ENCODE measurements at places on chromosomes 16 and 17.
A peak's percentile ranks its signal among the peaks of the same experiment; 100 is the strongest.

DNA sequence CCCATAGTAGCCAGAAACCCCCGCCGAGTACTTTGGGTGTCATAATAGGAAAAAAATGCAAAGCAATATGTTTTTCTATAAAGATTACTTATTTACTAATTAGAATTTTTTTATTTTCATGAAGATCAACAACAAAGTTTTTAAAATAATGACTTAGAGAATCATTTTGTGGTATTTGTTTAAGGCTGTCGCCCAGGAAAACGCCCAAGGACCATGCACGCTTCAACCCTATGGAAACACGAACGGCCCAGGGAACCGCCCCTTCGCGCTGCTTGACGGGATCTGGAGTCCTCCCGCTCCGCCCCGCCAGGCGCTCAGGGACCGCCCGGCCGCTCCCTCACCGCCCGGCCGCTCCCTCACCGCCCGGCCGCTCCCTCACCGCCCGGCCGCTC lies 408 bp upstream of the KPNA2 start:
- DNase-seq: peak; percentile 93

GRCh38 chr17:57545731-57546342 lies 199.3 kb downstream of the CCDC182 start:
- no peak for DNase-seq

- DNase-seq: no peak
Measured at GRCh38 chr16:87409781-87410180, 17.6 kb downstream of the MAP1LC3B start.

DNA sequence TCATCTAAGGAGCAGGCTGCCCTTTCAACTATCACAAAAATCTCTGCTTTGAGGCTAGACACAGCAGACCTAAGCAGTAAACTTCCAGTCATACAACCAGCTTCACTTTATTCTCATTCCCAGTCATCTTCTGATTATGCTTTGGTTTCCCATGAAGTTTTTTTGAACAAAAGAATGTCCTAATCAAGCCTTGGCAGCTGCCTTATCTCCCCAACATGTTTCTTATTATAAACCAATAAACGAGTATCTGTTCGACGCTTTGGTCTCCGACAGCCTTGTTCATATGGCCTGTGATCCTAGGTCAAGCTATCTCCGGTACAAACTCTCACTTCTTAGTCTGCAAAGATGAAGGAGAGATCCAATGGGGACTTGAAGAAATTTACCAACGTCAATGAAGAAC lies 47.4 kb upstream of the CDYL2 start:
- no peak for DNase-seq

GRCh38 chr17:41772218-41772585 lies 14.3 kb downstream of the JUP start:
- no peak for DNase-seq

- DNase-seq: no peak
Measured at GRCh38 chr16:25523183-25523582, 168.6 kb upstream of the HS3ST4 start.

- peak; percentile 39 for DNase-seq
Measured at GRCh38 chr16:72876221-72876620, 171.7 kb downstream of the ZFHX3 start.

GRCh38 chr16:55047331-55047730 lies 116.7 kb downstream of the IRX5 start:
- no peak for DNase-seq

- no peak for DNase-seq
Measured at GRCh38 chr17:56867948-56868376, 34.0 kb downstream of the DGKE start.

- no peak for DNase-seq
Measured at GRCh38 chr17:72587156-72587555, 466.3 kb downstream of the SOX9 start.

DNA sequence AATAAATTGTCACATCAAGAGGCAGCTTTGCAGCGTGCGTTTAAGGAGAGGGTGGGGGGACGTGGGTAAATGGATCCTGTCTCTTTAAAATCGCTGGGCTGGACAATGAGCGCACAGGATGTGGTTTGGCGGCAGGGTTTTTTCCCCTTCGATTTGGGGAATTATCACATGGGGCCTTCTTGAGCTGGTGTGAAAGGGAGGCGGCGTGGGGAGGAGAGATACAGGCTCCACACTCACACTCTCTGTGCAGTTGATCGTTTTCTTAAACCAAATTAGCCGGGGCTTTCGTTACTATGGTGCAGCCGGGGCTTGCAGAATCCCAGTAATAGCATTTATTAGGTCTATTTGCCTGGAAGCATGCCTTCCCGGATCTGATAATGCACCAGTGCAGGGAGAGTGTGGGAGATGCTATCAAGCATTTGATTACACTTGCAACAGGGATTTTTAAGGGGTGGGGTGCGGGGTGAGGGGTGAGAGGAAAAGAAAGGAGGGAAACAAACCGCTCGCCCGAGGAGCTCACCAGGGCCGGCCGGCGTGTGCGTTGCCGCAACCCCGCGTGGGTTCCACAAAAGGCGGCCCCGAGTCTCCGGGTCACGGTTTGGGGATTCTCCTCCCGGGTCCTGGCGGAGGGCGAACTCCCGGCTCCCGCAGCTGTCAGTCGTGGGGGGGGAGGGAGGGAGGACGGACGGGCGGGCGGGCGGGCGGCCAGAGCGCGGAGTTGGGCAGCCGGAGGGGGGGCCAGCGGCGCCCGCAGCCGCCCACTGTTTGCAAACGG lies 58.8 kb upstream of the GSE1 start:
- peak; percentile 83 for DNase-seq

DNA sequence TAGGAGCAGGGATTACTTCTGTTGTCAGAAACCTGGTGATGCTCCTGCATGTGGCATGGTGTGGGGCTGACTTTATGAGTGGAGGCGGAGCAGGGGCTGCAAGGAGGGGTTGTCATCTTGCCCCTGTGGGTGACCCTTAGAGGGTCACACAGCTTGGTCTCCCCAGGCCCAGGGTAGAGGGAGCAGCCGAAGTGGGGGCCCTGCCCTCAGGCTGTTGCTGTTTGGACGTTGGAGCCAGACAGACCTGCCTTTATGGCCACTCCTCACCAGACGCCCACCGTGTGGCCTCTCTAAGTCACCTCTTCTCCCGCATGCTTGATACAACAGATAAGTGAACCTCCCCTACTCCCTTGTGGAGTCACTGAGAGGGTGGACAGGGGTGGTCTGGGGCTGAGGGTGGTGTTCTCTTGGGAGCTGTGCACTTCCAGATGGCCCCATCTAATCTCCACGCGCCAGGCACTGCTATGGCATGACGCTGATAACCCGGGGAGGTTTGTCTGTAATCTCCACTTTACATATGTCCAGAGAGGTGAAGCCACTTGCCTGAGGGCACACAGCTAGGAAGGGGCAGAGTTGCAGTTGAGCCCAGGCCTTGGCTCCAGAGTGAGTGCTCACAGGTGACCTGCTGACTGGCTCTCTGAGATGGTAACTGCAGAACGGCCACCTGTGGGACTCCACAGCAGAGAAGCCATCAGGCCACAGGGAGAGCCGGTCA lies 10.0 kb downstream of the MAP2K3 start:
- no peak for DNase-seq

- DNase-seq: peak; percentile 69
Measured at GRCh38 chr17:77645072-77646045, 313.1 kb upstream of the TNRC6C start.

GRCh38 chr17:4498461-4499397 lies at the start of gene SPNS2:
Gene SPNS2 (plus strand): TSS chr17:4498881. CDS start chr17:4499048, 167 bp downstream.
- DNase-seq: peak; percentile 76

DNA sequence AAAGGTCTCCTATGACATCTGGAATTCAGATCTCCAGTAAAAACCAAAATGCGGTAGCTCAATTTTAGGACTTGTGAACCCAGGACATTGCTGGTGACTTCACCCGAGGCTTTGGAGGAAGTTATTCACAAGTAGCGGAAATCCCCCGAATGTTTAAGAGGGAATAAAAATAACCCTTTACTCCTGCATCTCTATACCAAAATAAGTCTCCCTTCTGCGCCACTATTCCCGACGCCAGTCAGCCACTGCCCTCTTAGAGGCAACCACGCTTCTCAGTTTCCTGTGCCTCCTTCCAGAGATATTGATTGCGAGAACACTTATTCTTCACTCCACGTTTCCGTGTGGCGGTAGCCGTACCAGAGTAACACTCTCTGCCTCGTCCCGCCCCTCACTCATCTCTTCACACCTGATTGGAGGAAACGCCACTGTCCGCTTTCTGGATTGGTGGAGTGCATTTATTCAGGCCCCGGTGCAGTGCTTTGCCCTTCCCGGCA lies 27.4 kb downstream of the EMP2 start:
- peak; percentile 57 for DNase-seq

- no peak for DNase-seq
Measured at GRCh38 chr16:48084826-48085225, 71.0 kb downstream of the ABCC12 start.

DNA sequence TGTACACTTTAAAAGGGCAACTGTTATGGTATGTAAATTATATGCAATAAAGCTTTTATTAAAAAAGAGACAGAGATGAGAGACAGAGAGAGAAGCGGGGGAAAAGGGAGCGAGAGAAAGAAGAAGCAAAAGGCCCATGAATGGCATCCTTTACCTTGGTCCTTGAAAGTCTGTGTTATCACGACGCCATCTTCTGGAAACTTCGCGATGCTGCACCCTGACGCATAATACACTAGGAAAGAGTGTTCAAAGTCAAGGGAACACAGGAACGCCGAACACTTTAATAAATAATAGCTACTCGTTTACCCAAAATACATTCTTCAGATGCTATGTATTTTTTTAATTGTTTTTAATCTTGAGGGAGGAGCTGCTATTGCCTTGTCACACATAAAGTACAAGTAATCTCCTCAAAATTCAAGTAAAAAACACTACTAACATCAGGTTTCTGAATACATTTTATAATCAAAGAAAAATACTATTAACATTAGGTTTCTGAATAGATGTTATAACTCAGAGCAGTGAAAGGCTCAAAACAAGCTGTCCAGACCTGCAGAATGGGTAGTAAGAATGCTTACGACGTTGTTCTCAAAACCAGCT lies 23.0 kb upstream of the SLC38A8 start:
- DNase-seq: no peak

DNA sequence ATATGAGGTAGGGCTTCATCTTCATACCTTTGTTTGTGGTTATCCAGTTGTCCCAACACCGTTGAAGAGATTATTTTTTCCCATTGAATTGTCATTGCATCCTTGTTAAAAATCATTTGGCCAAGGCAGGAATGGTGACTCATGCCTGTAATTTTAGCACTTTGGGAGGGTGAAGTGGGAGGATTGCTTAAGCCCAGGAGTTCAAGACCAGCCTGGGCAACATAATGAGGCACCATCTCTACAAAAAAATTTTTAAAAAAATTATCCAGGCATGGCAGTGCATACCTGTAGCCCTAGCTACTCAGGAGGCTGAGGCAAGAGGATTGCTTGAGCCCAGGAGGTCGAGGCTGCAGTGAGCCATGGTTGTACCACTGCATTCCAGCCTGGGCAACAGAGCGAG lies 223.9 kb downstream of the TANC2 start:
- no peak for DNase-seq

- DNase-seq: peak; percentile 99
Measured at GRCh38 chr16:22297114-22297870, at the start of gene POLR3E. Gene POLR3E (plus strand): TSS chr16:22297409. CDS start chr16:22302969, 5,560 bp downstream.

DNA sequence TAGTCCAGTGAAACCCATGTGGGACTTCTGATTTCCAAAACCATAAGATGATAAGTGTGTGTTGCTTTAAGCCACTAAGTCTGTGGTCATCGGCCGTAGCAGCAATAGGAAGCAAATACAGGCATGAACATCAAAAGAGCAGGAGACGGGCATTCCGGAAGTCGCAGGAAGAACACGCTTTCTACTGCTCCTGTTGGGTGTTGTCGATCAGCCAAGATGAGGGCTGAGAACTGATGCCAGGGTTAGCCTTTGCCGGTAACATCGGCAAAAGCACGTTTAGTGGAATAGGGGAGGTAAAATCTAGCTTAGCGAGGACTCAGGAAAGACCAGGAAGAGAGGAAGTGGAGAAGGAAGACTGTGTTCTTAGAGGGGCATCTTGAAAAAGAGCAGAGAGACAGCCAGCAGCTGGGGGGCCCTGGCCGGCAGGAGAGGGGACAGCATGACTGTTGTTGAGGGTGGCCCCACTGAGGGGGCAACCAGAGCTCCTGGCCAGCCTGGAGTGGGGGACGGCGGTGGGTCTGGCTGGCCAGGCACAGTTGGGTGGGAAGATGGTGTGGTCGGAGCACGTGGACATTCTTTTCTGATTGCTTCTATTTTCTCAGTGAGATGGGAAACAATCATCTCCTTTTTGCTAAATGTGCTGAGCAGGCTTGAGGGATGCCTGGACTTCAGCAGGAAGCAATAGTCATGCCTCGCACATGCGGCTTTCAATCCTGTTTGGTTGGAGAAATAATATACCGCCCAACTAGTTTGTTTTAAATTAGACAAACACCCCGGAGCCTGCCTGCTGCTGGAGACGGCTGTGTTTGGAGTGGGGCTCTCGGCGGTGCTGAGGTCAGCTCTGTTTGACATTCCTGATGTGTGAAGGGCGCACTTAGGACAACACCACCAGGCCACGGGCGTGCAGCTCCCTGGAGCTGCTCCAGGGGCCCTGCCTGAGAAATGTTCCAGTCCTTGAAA lies 109.9 kb downstream of the METRNL start:
- DNase-seq: no peak

- no peak for DNase-seq
Measured at GRCh38 chr17:38361694-38362465, 10.2 kb downstream of the SOCS7 start.

DNA sequence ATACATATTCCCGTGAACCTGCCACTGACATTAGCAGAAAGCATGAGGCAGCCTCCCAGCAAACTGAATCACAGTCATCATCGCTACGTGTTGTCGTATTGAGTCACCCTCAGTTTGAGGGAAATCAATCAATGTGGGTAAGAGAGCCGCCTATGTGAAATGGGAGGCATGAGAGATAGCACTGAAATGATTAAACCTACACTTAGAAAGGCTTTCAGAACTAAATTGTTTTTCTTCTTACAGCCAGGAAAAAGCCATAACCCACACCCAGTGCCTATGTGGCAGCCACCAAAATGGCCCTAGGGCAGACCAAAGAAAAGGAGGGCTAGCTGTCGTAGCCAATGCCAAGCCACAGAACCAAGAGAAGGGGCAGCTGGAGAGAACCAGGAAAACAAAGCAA lies 90.5 kb downstream of the ADAMTS18 start:
- no peak for DNase-seq

GRCh38 chr17:8080208-8080798 lies 7.2 kb downstream of the ALOX12B start:
- no peak for DNase-seq

DNA sequence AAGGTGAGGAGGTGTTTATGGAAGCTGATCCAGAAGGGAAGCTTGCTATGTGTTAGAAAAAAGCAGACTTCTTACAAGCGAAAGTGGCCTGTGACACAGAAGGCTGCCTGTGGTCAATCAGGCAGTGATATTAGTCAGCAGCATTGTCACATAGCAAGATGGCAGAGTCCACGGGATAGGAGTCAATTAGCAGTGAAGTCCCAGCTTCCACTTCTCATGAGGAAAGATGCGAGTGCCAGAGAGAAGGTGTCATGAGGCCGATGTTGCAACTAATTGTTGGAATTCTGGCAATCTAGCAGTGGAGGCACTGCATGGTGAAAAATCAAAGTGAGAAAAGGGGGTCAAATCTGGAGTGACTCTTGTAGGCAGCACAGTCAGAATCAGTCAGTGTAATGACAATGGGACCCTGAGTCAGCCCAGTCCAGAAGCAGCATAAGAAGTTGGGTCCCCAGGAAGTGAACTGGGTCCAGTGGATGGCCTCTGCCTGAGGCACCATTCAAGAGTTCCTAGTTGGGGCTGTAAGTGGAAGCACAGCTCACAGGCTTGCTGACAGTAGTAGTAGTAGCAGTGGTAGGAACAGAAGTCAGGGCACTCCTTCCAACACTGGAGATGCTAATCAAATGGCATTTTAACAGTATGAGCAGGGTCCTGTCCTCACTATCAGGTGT lies 85.1 kb downstream of the TNFRSF13B start:
- DNase-seq: no peak

Data from activated naive CD8-positive, alpha-beta T cell treated with anti-CD3 and anti-CD28 coated beads for 36 hours (primary cell).